ENCODE measurements at places on chromosomes 2 and 18.

DNA sequence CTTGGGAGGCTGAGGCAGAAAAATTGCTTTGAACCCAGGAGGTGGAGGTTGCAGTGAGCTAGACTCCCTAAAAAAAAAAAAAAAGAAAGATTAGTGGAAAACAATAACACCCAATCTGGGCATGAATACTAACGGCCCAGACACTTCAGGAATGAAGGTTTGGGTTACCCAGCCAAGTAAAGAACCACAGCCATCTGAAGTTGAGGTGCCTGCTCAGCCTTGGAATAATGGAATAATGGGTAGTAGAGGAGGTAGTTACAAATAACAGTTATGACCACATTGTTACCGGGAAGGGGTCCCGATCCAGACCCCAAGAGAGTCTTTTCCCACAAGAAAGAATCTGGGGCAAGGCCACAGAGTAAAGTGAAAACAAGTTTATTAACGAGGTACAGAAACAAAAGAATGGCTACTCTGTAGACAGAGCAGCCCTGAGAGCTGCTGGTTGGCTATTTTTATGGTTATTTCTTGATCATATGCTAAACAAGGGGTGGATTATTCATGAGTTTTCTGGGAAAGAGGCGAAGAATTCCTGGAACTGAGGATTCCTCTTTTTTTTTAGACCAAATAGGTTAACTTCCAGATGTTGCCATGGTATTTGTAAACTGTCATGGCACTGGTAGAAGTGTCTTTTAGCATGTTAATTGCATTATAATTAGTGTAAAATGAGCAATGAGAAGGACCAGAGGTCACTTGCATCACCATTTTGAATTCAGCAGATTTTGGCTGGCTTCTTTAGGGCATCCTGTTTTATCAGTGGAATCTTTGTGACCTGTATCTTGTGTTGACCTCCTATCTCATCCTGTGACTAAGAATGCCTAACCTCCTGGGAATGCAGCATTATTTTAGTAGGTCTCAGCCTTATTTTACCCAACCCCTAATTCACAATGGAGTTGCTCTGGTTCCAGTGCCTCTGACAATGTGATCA lies 96.2 kb upstream of the HAAO start:
- DNase-seq, result no peak

- DNase-seq, result no peak
These were observed 36.7 kb downstream of the MCFD2 start for GRCh38 chr2:46878886-46879285.

DNA sequence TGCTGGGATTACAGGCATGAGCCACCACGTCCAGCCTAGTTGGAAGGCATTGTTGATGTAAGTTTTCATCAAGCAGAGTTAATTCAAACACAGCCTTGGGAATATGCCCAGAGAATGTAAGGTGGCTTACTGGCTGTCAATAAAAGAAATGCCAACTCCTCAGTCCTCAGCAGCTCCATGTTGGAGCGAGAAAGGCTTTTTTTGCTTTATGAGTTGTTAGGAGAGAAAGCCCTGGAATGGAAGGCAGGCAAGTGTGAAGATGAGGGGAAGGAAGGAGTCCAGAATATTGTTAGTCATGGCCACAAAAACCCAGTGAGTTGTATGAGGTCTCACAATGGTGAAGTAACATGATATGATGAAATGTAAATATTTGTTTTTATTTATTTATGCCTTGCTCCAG lies 57.1 kb downstream of the MAP4K4 start:
- no peak for DNase-seq

GRCh38 chr18:48493434-48494230 lies 45.2 kb upstream of the CTIF start:
- no peak for DNase-seq

- no peak for DNase-seq
These were observed 14.1 kb downstream of the MC4R start for GRCh38 chr18:60358516-60358915.
